AG09319 (cell line): ENCODE measurements at places on chromosomes 7 and 10.

DNA sequence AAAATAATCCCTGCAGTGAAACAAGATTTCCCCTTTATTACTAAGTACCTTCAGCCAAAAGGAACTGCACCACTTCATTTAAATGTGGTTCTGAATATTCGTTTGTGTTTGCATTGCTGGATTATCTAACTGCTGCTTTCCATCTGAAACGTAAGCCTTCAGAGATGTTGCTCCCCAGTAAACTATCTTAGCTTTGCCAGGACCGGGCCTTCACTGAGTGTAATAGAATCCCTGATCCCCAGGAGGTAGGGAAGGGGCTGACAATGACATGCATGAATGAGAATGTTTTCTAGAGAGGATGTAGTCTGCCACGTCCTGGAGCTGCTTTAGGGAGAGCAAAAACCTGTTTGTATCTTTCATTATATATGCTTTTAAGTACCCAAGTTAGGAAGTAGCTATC lies 19.5 kb upstream of the INSYN2A start:
- DNase-seq: no peak

- DNase-seq: peak; percentile 31
Measured at GRCh38 chr10:86888585-86889381, 68.6 kb downstream of the MMRN2 start.

DNA sequence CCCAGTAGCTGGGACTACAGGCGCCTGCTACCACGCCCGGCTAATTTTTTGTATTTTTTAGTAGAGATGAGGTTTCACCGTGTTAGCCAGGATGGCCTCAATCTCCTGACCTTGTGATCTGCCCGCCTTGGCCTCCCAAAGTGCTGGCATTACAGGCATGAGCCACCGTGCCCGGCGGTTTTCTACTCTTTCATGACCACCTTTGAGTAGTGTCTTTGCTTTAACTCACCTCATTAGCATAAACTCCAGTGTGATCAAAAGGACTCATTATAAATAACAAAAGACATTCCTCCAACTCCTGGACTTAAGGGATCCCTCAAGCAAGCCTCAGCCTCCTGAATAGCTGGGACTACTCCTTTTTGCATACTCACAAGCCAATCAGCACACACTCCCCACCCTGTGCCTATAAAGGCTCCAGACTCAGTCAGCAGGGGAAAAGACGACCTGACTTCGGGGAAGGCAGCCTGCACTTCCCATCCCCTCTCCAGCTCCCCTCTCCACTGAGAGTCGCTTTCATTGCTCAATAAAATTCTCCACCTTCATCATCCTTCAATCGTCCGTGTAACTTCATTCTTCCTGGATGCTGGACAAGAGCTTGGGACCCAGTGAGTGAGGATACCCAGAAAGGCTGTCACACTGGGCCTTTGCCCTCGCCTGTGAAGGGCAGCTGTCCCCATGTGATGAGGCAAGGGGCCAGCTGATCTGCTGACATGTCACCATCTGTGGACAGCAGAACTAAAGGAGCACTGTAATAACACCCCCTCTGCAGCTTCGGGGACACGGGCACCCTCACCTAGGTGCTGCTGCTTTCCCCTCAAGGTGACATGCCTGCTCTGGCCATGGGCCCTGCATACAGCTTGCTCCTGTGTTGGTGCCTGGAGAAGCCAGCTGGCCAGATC lies 35.0 kb upstream of the EIF4H start:
- no peak for DNase-seq

- DNase-seq: no peak
Measured at GRCh38 chr10:52446391-52446790, 132.3 kb downstream of the DKK1 start.
